ENCODE measurements at places on chromosomes 3 and 15.

- no peak for DNase-seq
Observed at GRCh38 chr3:30567139-30567753, 39.2 kb upstream of the TGFBR2 start.

- DNase-seq: no peak
Observed at GRCh38 chr3:141471160-141471559, 15.7 kb upstream of the RASA2 start.

DNA sequence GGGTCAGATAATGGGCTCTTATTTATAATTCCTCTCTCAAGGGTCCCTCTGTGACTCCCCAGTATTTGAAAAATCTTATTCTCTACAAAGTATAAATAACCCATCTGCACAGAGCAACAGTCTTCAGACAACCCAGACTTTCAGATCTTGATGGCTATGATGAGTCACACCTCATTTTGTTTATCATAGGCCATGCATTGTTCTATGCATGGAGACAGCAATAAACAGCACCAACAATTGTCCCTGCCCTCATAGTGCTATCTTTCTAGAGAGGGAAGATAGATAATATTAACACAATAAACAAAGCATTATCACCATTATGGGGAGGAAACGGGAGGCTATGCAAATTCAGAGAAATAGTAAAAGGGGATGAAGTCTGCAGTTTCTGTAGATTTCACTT lies 13.4 kb downstream of the FHIT start:
- DNase-seq: no peak

- DNase-seq: no peak
Observed at GRCh38 chr15:59115047-59115446, 10.1 kb downstream of the CCNB2 start.

DNA sequence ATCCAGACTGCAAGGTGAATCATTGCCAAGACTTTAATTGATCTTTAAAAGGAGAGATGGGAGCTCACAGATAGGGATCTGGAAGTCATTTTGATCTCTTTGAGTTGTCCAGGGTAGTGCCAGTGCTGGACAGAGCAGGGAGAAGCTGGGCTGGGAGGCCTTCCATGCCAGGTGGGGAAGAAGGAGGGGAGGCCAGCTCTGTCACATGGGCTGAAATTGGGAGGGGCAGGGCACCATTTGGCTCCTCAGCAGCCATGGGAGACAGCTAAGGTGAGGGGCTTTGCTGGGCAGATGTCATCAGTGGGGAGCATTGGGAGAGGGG lies 23.4 kb downstream of the SMAD6 start:
- no peak for DNase-seq

DNA sequence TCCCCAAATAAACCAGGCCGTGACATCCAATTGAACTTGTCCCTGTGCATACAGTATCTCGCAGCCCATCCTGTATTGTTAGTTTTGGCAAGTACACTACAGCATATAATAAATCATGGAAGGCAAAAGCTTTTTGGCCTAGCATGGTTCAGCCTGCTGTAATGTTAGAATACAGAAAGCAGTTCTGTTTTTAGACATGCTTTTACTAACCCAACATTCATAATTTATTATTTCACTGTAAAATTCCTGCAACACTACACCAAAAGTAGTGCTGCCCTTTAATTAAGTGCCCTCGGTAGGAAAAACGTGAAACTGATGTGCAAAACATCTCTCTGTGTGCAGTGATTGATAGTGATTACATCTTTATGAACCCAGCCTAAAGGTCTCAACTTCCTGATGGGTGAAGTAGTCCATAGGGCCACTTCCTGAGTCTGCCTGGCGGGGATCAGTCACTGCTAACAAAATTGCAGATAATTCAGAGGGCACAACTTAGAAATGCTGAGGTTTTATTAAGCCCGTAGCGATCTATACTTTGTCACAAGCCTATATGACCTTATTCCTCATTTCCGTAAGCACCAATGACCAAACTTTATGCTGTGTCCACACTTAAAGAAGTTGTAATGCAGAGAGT lies 227.8 kb downstream of the CDIN1 start:
- DNase-seq: no peak

DNA sequence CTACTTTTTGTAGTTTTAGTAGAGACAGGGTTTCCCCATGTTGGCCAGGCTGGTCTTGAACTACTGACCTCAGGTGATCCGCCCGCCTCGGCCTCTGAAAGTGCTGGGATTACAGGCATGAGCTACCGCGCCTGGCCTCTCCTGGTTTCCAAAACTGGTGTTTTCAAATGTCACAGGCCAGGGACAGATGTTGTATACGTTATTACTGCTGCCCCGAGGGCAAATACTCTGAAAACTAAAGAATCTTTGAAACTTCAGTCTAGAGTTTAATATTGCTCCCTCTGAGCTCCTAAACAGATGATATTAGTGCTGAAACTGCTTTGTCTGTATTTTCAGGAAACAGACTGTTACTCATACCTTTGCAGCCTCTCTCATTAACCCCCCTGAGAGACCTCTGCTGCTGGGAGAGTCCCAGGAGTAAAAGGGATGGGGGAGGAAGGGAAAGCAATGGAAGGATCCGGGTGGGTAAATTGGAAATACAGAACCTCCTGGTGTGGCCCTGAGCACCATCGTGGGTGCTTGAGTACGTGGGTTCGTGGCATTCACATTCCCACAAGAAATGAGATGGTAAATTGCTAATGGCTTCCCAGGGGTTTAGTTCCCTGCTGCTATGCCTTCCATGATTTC lies 96.3 kb upstream of the IGF1R start:
- no peak for DNase-seq

DNA sequence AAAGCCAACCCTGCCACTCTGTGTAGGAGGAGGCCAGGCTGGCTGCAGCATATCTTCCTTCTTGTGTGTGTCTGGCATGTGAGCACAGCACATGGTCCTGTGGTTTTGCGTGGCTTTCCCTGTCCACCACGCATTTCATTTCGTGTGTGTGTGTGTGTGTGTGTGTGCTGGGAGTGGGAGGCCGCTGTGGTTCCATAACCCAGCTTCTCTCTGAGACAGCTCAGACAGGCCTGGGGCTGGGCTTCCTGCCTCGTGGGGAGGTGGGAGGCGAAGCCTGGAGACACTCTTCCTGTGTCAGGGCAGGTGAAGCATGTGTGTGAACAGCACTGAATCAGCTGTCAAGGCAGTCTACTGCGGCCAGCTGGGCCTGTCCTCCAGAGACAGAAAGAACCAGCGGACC lies 16.0 kb upstream of the MRPS22 start:
- DNase-seq: no peak

- DNase-seq: no peak
Observed at GRCh38 chr3:170738766-170739165, 131.2 kb downstream of the RPL22L1 start.

DNA sequence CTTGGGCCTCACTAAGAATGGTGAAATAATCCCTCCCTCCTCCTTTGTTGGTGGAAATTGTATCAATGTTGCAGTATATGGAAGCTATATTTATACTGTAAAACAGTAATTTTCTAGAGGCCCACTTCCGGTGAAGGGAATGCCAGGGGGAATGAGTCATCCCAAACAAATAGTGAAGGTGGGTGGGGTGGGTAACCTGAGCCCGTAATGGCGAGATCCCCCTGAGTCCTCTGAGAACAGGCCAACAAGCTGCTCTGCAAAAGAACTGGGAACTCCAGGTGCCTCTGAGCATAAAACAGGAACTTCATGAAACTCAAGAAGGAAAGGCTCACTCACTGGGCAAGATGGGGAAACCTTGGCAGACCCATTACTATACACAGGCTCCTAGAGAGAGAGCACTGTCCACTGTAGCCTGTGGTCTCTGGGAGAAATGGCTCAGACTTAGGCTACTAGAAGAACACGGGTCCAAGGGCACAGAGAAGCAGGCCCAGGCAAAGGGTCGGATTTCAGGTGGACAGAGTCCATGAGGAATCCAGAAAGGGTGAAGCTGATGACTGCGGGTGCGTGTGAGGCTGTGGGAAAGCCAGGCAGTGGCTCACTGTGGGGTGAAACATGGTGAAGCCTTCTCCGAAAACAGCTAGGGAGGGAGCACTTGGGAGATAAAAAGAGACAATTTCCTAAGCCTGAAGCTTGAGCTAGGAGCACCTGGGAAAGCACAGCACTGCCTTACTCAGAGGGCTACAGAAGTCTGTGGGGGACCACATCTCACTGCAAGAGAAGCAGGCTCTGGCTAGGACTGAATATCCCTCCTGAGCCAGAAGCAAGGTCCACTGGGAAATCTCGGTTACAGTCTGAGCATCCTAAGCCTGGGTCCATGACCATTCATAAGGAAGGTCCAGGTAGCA lies 19.8 kb downstream of the LARP6 start:
- no peak for DNase-seq

GRCh38 chr3:16252243-16252978 lies 12.3 kb downstream of the DPH3 start:
- DNase-seq: no peak

- no peak for DNase-seq
Observed at GRCh38 chr15:101242160-101242998, 9.5 kb downstream of the CHSY1 start.

DNA sequence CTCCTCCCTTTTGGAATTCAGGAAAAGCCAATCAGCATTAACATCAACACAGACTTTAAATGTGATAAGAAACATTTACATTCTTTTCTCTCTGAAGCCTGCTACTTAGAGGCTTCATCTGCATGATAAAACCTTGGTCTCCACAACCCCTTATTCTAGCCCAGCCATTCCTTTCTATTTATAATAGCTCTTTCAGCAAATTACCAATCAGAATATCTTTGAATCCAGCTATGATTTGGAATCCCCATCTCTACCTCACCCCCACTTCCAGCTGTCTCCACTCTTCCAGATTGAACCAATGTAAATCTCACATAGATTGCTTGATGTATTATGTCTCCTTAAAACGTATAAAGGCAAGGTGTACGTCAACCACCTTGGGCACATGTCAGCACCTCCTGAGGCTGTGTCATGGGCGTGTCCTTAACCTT lies 139.7 kb downstream of the TUSC7 start:
- DNase-seq: no peak

DNA sequence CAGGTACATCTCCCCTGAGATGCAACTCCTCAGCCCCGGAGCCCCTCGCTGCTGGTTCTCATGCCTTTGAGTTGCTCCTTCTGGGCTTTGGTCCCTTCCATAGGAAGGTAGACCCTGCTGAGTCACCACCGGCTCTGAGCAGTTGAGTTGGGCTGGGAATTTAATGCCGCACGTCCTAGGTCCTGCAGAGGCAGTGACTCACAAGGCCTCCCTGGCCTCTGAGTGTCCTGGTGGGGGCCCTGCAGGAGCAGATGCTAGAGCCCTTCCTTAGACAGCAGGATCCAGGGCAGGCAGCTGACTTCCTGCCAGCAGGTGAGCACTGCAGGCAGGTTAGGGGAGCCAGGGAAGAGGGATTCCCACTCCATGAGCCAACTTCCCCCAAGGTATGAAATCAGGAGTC lies 5.5 kb upstream of the NTRK3 start:
- no peak for DNase-seq

GRCh38 chr3:176447369-176447768 lies 749.9 kb downstream of the TBL1XR1 start:
- no peak for DNase-seq

GRCh38 chr3:127165694-127166485 lies 27.0 kb upstream of the PRR23E start:
- no peak for DNase-seq

- no peak for DNase-seq
Observed at GRCh38 chr3:52056521-52056967, at the start of gene DUSP7. TSS of gene DUSP7 (minus strand) at chr3:52056571. CDS start at chr3:52056366, 205 bp downstream.

DNA sequence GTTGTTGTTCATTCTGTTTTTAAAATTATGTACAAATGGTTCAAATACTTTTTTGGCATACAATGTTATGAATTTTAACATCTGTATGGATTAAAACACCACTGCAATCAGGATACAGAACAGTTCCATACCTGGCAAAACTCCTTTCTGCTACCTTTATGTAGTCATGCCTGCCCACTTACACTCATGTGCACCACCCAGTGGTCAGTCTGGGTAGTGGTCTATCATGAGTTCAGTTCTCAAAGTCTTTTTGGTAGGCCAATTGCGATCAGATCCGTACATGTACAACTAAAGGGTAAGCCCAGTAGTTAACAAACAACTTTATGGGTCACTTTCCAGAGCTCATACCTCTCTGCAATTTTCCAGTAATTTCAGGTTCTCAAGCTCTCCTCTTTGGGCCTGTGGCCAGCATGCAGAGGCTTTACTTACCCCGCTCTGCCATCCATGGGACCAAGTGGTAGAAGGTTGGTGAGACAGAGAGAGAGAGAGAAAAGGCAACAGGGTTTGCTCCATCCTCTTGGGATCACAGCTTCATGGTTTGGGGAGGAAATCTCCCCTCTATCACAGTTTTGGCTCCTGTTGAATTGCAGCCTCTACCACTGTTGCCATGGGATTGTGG lies 63.9 kb upstream of the FAM98B start:
- DNase-seq: peak; percentile 7

DNA sequence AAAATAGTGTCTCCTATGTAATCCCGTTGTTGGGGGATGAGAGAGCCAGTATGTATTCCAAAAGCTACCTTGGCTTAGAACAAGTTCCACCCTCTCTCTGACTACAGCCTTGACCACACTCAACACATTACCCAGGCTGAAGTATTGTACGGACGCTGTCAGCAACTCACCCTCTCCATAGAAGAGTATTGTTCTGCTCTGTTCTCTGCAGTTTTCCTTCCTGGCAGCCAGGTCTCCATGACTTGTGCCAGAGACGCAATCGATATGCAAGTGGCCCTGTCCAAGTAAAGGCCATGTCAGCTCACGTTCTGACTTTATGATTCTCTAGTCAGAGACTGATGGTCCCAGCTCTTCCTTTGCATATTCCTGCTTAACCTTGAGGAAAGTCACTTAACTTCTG lies 164.1 kb upstream of the SLCO3A1 start:
- no peak for DNase-seq

DNA sequence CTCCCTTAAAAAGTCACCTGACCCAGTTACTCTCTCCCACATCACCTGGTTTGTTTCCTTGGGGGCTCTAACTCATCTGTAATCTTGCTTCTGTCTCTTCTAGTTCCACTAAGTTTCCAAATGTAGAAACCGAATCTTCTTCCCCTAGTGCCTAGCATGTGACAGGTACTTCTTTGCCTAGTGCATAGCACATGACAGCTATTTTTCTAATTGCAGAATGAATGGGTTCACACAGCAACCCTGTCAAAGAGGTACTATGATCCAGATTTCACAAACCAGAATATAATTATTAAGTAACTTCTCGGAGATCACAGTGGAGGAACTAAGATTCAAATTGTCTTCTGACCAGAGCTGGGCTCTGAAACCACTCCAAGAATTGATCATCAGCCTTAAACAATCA lies 7.4 kb downstream of the DPH3 start:
- no peak for DNase-seq

- DNase-seq: no peak
Observed at GRCh38 chr3:155441026-155441425, 147.5 kb upstream of the STRIT1 start.

GRCh38 chr3:105965384-105965783 lies 96.6 kb upstream of the CBLB start:
- no peak for DNase-seq

DNA sequence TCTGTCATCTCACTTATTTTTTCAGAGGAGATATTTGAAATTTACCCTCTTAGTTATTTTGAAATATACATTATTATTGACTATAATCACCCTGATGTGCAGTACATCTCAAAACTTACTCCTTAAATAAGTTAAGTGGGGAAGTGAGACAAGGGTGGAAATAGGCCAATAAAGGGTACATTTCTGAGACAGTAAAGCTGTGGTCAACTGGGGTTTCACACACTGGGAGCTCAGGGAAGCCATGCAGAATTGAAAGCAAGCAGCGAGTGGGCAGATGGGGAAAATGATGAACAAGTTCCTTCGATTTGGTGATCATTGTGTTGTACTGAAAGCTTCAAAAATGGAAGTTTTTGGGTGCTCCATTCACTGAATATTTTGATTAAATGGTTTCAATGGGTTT lies 21.6 kb upstream of the MOBP start:
- DNase-seq: no peak
